ENCODE measurements at places on chromosomes 5 and 9. TPM values are rescaled to one million over a fixed set of nuclear protein-coding genes. Genes with fewer than 3 reads are reported as not detected.

The SETX gene
- total RNA-seq = 56.7 TPM

The LCN15 gene
- not detected for total RNA-seq

DNA sequence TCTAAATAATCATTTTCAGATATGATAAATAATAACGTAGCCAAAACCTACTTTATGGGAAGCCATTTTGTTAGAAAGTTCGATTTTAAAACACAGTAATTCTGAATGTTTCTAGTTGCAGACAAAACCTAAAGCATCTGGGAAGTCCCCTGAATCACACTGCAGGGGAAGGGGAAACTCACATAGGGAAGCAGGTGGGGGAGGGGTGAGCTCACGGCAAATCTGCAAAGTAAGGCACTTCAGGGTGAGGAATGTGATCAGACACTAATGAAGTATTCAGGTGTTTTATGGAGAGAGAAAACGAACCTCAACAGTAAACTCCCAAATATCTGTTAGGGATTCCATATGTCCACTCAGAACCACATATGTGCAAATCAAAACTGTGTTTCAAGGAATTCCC is 70.7 kb downstream of the EPB41L4A start:
- no peak for DNase-seq
- H3K27me3 ChIP-seq = no peaks in the 10 kb centered on the region
- H3K4me1 ChIP-seq = no peaks in the 10 kb centered on the region

GRCh38 chr9:38662763-38663593 is 42.6 kb upstream of the ANKRD18A start:
- DNase-seq = no peak
- H3K36me3 ChIP-seq = no peaks in the 10 kb centered on the region
- no peak overlapping the region for H3K27ac ChIP-seq
- H3K27me3 ChIP-seq = no peaks in the 10 kb centered on the region
- no peak overlapping the region for H3K4me3 ChIP-seq
- no peaks in the 10 kb centered on the region for H3K4me1 ChIP-seq
